ENCODE measurements at places on chromosomes 3 and 15.
A peak's percentile ranks its signal among the peaks of the same experiment; 100 is the strongest.

- no peak for DNase-seq
Measured at GRCh38 chr3:163971861-163972260, 1106.4 kb downstream of the SI start.

DNA sequence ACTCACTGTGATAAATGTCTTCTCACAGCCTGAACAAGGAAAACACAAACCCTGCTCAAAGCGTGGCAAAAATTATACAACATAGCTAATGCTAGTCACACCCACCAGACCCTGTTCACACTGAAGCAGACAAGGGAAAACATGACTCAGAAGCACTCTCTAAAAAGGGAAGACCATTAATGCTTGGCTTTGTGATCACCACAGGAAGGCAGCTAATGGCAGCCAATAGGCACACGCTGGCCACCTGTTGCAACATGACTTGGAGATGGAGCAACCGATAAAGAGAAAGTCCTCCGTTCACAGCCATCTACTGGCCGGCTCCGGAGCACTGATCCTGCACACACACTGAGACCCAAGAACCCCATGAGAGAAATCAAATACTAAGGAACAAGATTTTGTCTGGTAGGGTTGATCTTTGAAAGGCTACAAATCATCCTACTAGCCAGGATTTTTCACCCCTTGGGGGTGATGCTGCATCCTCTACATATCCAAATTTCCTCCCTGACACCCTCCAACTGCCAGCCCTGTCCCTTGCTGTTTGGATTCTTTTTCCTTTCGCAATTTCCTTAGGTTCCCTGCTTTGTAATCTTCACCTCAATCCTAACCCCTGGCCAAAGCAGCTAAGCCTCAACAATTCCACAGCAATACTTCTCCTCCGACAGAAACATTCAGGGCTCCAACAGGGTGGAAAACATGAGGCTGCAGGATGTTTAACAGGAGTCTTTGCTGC, 3.2 kb downstream of the ZXDC start:
- DNase-seq: peak; percentile 28

- no peak for DNase-seq
Measured at GRCh38 chr3:156892701-156893100, 66.5 kb downstream of the LEKR1 start.

DNA sequence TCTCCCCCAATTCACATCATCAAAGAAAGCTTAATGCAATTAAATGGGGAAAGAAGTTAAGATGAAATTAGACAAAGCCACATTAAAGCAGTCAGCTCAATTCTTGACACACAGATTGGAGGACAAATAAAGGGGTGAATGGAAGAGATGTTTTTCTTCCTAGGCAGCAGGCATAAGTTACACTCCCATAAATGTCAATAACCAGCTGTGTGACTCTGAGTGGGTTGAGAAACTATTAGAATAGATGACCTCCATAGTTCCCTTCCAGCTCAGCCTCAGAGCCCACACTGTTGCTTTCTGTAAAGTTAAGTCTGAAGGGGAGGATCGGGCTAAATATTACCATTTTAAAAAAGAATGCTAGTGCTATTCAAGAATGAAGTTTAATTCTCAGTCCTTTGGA, 71.0 kb downstream of the THBS1 start:
- no peak for DNase-seq

GRCh38 chr15:55434989-55435825, 26.9 kb downstream of the PIERCE2 start:
- DNase-seq: no peak

DNA sequence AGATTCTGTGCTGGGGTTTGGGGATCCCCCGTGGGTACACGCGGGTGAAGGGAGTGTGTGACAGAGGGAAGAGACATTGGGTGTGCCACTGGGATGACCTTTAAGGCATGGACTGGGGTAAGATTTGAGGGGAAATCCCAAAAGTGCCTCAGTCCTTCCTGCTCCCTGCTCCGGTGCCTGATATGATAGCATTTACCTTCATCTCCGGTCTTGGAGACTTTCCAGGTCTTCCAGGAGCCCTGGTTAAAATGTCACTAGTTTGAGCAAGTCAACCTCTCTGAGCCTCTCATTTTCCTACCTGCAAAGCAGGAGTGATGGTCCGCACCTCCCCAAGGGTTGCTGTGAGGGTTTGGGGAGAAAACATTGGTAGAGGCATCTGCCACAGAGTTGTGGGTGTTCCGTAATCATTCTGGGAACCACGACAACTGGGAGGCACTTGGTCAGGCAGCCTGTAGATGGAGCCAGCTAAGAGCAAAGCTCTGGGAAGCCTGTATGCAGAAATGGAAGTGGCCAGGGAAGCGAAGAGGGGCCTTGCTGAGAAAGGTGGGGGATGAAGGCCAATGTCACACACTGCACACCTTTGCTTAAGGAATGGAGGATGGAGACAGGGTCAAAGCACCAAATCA, 33.9 kb upstream of the KIF23 start:
- DNase-seq: no peak

DNA sequence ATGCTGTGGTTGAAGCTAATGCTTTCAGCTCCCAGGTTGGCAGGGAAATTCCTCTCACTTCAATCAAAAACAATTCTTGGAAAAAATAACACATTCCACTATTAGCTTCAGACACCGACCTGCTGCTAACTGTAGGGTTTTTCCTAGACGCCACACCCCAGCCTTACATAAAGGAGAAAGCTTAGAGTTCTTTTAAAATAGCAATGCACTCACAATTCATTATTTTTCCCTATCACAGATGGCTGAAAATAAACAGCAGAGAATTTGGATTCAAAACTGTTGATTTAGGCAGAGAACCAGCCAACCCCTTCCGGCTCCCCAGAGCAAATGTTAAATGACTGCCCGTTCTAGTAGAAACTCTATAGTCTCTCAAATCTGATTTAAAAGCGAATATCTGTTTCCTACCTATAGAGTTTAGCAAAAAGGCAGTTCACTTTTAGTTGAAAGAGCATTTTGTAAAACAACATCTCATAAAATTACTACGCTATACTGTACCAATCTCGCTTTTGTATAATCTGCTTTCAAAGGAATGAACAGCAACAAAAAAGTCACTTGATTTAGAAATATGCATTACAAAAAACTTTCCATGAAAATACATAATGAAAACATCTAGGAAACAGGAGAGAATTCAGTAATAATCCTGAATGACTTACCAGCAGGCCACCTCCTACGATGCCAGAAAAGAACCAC, 586 bp downstream of the TM4SF1 start:
- DNase-seq: no peak

DNA sequence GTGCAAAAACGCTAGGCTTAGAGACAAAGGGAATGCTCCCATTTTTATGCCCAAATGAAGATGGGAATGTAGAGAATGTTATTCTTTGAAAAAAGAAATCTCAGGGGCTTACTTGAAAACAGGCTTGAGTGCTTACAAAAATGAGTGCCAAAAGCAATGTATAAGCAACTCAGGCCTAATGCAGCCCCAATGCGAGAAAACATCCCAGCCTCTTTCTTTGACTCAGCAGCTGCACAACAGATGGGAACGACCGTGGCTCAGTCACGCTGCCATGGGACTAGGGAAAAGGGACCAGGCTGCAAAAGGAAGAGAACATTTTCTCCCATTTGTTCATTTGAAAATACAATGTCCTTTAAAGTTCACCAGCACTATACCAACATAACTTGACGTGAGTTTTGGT, 246.4 kb upstream of the LRIG1 start:
- no peak for DNase-seq

DNA sequence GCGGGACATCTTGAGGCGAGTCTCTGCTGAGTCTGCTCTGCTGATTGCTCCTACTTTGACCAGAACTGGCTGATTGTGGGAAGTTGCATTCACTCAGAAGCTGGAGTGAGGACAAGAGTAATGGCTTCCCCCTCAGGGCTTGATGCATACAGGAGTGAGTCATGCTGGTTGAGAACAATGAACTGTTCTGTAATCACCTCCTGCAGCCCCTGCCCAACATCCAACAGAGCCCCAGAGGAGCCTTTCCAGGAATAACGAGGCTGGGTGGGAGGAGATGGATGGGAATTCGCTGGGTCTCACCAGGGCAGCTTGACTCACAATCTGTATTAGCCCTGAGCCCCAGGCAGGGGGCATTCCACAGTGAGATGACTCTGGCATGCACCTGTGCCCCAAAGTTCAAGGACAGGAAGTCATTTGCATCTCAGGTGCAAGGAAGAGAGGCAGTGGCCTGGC, 85.0 kb downstream of the RAB11A start:
- DNase-seq: no peak

- DNase-seq: no peak
Measured at GRCh38 chr3:41682996-41683395, 278.9 kb downstream of the ULK4 start.

DNA sequence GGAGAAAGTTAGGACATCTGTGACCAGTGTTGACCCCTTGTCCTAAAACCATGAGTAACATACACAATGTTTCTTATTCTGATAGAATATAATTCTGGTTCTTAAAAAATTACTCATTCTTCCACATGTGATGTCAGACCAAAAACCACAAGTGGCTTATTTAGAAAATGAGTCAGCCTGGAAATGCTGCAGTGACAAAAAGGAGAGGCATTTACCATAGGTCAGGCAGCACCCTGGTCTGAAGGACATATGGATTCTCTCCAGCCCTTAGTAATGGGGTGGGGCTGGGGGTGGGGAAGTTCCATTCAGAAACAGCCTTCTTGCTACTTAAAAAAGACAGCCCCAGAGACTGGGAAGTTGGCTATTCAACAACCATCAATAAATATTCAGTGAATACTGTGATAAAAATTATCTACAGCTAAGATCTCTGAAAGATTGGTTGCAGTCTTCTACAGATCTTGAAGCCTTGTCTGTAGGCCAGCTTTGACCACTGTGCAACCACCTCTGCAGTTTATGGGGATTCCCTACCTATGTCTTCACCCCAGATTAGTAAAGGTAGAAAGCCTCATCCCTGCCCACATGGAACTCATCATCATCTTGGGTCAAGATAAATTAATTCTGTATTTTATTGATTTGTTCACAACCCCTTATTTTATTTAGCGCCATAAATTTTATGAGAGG, 34.9 kb upstream of the TIMP4 start:
- DNase-seq: no peak

GRCh38 chr3:55782807-55783206, 295.7 kb upstream of the WNT5A start:
- no peak for DNase-seq

DNA sequence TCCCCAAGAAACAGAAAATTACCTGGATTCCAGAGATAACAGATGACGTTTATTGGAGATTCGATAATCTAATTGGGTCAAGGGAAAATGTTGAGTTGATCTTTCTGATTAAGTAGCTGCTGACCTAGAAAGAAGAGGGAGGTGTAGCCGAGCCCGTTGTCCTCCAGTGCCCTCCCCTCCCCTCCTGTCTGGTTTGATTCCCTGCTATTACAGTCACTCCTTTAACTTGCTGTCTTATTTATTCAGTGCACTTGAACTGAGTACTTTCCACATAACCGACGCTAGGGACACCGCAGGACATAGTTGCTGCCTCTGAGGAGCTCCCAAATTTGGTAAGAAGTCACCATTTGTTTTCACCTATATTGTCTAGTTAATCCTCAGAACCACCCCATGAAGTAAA, 103.7 kb downstream of the AQP9 start:
- DNase-seq: no peak

DNA sequence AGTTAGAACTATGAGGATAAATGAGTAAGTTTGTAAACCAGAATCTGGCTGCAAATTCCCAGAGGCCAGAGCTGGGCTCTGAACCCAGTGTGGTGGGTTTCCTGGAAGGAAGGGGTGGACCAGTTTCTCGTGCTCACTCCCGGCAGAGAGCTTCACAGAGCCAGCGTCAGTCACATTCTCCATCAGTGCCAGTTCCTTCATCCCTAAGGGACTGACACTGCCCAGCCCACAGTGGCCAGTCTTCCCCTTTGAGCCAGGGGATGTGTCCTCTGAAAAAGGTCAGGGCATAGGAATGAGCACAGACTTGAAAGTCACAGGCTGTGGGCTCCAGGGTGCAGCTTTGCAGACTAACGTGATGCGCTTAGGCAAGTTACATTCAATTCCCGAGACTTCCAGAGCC, 135.8 kb upstream of the HACD2 start:
- DNase-seq: no peak

GRCh38 chr3:98962951-98963350, 61.5 kb upstream of the DCBLD2 start:
- no peak for DNase-seq

GRCh38 chr3:54008099-54008498, 114.3 kb upstream of the CACNA2D3 start:
- no peak for DNase-seq

DNA sequence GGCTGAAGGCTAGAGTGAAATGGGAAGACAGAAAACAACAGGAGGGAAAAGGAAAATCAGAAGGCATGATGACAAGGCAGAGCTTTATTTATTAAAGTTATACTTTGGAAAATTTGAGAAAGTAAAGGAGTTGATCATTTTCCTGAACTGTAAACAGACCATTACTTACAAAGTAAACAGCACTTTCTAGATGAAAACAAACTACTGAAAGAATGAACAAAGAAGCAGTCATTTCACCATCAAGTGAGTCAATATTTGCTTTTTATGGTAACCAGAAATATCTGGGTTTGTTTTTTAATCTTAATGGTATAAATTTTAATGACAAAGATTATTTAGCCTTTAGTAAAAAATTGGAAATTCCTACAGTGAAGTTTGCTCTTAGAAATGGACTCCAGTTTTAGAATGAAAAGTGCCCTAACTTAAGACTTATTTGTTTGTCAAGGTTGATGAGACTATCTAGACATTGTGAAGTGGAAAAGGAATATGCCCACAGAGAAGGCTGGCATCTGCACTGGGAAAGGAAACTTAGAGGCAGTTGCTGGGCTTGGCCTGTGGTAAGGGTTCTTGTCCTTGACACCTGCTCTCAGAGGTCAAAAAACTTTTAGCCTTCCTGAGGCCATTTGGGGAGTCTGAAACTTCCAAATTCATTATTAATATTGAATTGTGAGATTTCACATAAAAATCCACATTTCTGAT, 47.2 kb downstream of the SPTSSB start:
- DNase-seq: no peak

DNA sequence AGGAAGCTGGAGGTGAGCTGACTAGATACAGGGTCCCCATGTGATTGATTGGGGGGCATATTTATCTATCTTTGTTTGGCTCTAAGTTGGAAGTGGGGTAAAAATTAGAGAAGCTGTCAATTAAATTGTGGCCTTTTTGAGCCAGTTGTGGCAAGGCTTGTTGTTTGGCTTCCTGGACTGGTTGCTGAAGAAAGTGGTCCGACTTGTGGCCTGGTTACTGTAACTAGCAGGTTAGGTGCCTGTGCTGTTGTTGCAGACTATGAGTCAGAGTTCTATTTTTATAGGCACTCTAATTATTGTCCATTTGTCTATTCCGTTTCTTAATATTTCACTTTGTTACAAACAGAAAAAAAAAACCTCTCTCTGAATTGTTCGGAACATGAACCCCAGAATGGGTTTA, 129.1 kb upstream of the CNTN6 start:
- DNase-seq: no peak

GRCh38 chr3:175489406-175489805, 630.3 kb downstream of the NAALADL2 start:
- no peak for DNase-seq

GRCh38 chr3:188021041-188021440, 132.9 kb upstream of the LPP start:
- no peak for DNase-seq

GRCh38 chr3:116020495-116020894, 397.2 kb downstream of the GAP43 start:
- no peak for DNase-seq

Data from anterior cingulate cortex (tissue), 58 donors.